ENCODE measurements at places on chromosomes 6 and 20.

DNA sequence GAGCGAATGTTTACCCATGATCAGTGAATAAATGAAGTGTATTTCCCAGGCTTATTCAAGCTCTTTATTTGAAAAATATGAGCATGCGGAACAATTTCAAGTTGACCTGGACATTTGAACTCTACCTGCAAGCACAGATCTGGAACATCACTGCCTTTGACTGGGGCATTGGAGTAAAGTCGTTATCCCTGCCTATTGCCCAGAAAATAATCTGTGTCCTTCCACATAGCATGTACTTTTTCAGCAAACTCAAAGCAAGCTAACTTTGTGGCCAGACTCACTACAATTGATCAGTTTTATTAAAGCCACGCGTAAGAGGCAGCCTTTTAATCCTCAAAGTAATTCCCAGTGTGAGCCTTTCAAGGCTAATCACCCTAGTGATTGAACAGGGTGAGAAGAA lies 73.4 kb upstream of the PAK5 start:
- no peak for DNase-seq

DNA sequence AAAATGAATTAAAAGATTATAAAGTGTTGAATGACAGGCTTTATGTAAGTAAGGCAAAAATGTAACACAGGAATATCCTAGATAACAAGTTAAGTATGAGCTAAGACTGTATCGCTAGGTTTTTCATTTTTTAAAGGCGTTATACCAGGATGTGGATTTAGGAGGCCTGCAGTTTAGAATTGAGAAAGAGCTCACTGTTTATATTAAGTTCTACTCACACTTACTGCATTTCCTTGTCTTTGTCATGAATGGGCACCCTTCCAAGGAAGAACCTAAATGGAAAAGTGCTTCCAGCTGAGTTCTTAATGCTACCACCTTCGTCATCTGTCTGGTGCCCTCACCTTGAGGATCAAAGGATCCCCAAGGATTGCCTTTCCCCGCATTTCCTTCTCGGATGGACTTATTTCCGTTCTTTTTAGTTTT lies 148.7 kb downstream of the SOX4 start:
- no peak for DNase-seq

- no peak for DNase-seq
Observed at GRCh38 chr6:160118620-160119229, 2.9 kb upstream of the SLC22A1 start.

GRCh38 chr6:137348777-137349176 lies 129.6 kb upstream of the IFNGR1 start:
- DNase-seq, result no peak

DNA sequence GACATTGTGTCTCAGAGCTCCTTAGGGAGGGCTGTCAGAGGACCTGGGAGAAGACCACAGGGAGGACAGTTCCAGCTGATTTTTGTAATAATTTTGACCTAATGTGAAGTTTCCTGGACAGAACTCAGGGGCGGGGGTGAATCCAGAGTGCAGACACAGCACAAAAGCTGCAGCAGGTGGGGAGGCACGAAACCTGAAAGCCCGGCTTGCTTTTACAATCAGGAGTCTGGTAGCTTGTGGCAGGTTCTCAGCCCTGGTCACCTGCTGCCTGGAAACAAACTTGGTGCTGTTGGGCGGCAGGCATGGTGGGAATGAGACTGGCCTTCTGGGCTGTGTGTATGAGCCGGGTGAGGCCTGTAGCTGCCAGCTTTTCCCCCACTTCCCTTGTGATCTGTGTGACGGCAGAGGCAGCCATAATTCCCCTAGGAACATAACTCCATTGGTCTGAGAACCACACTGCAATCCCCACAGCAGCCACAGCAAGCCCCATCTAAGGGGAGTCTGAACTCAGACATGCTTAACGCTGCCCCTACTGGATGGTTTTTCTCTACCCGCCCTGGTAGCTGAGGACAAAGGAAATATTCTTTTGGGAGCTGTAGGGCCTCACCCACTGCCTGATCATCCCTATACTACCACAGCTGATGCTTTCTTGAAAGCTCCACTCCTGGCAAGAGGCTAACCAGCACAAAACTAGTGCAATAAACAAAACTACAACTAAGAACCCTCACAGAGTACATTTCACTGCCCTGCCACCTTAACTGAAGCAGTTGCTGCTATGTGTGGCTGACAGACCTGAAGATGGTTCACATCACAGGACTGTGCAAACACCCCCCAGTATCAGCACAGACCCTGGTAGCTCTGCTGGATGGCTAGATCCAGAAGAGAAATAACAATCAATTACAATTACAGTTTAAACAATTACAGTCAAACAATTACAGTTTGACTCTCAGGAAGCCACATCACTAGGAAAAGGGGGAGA lies 1055.1 kb upstream of the GJE1 start:
- DNase-seq, result peak; percentile 6

Data from cerebellar cortex (tissue), 1 donor.